ENCODE measurements at places on chromosomes 2 and 18.

- H3K36me3 ChIP-seq: no peaks in the 10 kb centered on the region
- H3K27me3 ChIP-seq: no peaks in the 10 kb centered on the region
Observed at GRCh38 chr2:241110607-241111439, 8.7 kb upstream of the MTERF4 start.

- DNase-seq: no peak
- no peaks in the 10 kb centered on the region for H3K4me1 ChIP-seq
- H3K36me3 ChIP-seq: no peaks in the 10 kb centered on the region
- H3K4me3 ChIP-seq: no peak overlapping the region
Observed at GRCh38 chr2:122340246-122340645, 584.8 kb downstream of the TSN start.

- DNase-seq: no peak
- no peaks in the 10 kb centered on the region for H3K36me3 ChIP-seq
- peak overlapping the region; percentile 54 for H3K27ac ChIP-seq
- H3K4me3 ChIP-seq: no peak overlapping the region
- H3K4me1 ChIP-seq: peaks cover 68% of the 10 kb centered on the region
Observed at GRCh38 chr2:43420389-43420801, 175.4 kb downstream of the THADA start.

- no peaks in the 10 kb centered on the region for H3K36me3 ChIP-seq
- no peak overlapping the region for H3K27ac ChIP-seq
- no peaks in the 10 kb centered on the region for H3K27me3 ChIP-seq
- DNase-seq: no peak
- H3K4me3 ChIP-seq: no peak overlapping the region
Observed at GRCh38 chr2:85819811-85820510, 66.2 kb downstream of the ATOH8 start.

DNA sequence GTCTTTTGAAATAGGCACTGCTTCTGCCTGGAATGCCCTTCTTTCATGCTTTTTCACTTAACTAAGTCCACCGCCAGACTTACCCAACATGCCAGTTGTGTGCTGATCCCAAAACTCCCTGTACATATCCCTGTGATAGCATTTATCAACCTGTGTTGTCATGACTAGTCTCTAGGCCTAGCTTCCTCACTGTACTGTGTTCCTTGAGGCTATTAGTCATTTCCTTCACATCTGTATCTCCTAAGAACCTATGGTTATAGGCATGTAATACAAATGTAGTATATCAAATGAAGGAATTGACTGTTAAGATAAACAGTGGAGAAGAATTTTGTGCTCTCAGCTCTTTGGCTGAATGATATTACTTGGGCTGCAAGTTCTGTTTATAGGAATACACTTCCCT, 184.3 kb downstream of the CYRIA start:
- no peaks in the 10 kb centered on the region for H3K36me3 ChIP-seq
- H3K27ac ChIP-seq: no peak overlapping the region
- H3K4me3 ChIP-seq: no peak overlapping the region
- no peaks in the 10 kb centered on the region for H3K4me1 ChIP-seq
- DNase-seq: no peak

GRCh38 chr2:207993151-207993763, 32.1 kb downstream of the PLEKHM3 start:
- no peaks in the 10 kb centered on the region for H3K27me3 ChIP-seq
- H3K4me3 ChIP-seq: no peak overlapping the region
- no peak overlapping the region for H3K27ac ChIP-seq

DNA sequence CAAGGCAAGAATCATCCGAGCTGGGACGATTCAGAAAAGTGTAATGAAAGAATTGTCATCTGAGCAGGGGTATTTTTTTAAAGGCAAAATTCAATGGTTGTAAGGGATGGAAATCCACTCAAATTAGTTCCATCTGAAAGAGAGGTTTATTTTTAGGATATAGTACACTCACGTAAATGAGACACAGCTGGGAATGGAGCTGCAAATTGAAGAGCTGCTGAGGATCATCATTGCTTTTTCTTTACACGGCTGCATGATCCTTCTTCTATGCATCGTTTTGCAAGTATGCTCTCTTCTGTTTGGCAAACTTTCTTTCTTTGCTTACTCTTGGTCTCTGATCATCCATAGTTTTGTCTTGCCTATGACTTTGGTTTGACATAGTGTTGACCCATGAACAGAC, 27.4 kb upstream of the CUL3 start:
- no peaks in the 10 kb centered on the region for H3K4me1 ChIP-seq
- no peaks in the 10 kb centered on the region for H3K36me3 ChIP-seq
- H3K27me3 ChIP-seq: no peaks in the 10 kb centered on the region
- H3K4me3 ChIP-seq: no peak overlapping the region
- H3K27ac ChIP-seq: no peak overlapping the region

DNA sequence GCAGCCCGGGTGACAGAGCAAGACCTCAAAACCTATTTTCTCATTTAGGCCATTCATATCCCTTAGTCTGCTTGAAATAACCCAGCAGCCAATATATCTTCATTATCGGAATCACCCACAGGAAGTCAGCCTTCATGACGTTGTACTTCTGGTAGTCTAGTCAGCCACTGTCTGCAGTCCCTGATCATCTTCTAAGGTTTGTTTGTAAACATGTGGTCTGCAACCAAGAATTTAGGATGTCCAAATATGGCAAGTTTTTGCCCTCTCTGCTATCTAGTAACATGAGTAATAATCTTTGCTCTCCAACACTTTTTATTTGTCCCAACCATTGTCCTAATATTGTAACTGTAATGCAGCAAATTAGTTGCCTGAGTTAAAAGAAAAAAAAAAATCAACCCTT, 92.5 kb downstream of the PRPF40A start:
- H3K27me3 ChIP-seq: no peaks in the 10 kb centered on the region
- no peak overlapping the region for H3K27ac ChIP-seq
- H3K4me3 ChIP-seq: no peak overlapping the region
- peaks cover 11% of the 10 kb centered on the region for H3K36me3 ChIP-seq

DNA sequence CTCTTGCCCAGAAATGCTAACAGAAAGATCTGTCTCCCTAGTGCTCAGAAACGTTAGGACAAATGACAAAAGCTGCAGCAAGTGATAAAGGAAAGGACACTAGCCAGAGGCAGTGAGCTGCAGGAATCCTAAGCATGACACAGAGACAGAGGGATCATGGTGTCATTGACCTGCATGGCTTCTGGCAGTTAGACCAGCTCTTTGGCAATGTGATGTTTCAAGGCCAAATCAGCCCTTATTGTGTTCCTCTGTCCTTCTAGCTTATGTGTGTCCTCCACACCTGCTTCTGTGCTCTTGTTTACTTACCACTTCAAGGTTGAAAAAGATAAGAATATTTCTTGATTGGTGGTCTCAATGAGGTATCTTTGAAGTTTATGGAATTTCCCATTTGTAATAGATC, 120.8 kb downstream of the RHBDD1 start:
- no peaks in the 10 kb centered on the region for H3K27me3 ChIP-seq
- H3K4me1 ChIP-seq: no peaks in the 10 kb centered on the region
- no peak overlapping the region for H3K27ac ChIP-seq

- no peak overlapping the region for H3K4me3 ChIP-seq
- H3K4me1 ChIP-seq: no peaks in the 10 kb centered on the region
- H3K36me3 ChIP-seq: peaks cover 39% of the 10 kb centered on the region
- H3K27me3 ChIP-seq: no peaks in the 10 kb centered on the region
Observed at GRCh38 chr2:74429487-74430451, 8.2 kb downstream of the WDR54 start.
